Cardiac fibroblast (primary cell): ENCODE measurements at places on chromosomes 5 and 9.

DNA sequence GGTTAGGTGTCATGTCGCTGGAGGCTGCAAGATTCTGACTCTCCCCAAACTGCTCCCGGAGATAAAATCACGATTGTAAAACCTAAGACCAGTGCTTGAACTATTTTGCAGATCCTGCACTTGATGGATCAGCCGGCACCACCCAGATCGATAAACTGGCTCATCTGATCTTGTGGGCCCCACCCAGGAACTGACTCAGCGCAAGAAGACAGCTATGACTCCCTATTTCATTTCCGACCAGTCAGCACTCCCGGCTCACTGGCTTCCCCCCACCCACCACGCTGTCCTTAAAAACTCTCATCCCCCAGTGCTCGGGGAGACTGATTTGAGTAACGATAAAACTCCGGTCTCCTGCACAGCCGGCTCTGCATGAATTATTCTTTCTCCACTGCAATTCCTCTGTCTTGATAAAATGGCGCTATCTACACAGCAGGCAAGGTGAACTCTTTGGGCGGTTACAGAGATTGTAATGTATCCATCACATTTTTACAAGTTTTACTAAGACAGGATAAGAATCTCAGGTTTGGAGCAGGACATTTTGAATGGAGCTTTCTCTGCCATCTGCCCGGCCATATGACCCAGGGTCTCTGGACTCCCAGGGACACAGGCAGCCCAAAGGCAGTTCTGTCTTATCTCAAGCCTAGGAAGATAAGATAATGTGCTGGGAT lies 10.6 kb upstream of the PPP1R26 start:
- peak; percentile 25 for DNase-seq

DNA sequence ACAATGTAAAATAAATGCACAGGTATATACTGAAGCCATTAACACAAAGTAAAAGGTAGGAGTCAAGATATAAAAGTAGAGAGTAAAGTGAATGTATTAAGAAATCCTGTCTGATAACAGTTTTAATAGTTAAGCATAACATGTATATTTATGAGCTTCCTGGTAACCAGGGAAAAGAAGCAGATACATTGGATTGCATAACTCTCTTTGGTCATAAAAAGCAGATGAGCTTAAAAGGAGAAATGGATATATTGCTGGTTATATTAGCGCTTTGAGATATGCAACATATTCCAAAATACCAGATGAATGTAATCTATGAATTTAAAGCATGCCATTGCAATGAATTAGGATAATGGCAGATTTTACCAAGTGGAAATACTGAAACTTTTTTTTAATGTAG lies 6.2 kb upstream of the TNFSF8 start:
- DNase-seq, result no peak

GRCh38 chr5:154140381-154140780 lies 50.2 kb upstream of the GALNT10 start:
- no peak for DNase-seq

GRCh38 chr9:123929177-123929869 lies 603 bp downstream of the DENND1A start:
- no peak for DNase-seq

DNA sequence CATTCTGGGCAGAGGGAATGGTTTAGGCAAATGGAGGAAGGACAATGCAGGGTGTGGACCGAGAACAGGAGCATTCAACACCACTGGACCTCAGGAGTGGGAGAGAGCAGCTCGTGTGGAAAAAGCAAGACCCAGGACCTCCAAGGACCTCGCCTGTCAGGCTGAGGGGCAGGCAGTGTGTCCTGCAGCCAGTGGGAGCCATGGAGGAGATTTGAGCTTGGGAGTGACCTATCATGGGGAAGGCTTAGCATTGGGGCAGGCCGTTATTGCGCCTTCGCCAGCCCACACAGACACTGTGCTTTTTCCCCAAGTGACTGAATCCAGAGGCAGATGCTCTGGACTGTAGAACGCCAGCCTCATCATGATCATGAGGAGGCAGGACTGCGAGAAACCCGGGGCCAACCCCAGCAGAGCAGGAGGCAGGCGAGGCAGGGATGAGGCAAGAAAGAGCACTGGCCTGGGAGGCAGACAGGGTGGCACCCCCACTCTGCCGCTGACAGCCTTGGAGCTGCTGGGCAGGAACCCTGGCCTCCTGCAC lies 3.3 kb downstream of the CDHR2 start:
- DNase-seq, result no peak

DNA sequence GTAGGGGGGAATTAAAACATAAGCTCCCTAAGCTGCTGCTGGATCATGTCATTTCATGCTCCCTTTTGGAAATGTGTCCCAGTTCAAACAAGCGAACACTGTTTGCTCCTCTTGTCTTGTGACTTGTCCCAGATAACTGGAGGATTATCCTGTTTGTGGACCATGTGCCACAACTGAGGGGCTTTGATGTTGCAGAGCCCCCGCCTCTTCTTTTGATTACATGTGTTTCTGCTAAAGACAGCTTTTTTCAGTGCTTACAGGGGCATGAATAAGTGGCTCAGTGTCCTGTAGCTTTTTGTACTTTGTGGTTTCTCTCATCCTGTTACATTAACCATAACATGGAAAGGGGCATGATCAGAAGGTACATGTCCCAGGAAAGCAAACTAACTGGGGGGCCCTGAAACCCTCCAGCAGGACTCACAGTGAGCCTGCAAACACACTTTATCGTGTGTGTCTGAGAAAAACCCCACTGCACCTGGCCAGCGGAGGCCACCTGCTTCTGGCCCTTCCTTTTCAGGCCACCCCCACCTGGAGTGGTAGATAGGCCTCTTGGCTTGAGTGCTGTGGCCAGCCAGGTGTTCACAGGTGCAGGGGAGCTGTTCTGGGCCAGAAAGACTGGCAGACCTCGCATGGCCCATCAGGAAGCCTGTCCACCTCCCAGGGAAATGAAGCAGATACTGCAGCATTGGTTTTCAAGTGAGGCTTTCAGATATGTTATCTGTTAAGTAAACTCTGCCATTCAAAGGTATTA lies 285.6 kb downstream of the FANCC start:
- DNase-seq, result no peak

GRCh38 chr9:123329329-123329955 lies 26.6 kb upstream of the CRB2 start:
- peak; percentile 53 for DNase-seq

DNA sequence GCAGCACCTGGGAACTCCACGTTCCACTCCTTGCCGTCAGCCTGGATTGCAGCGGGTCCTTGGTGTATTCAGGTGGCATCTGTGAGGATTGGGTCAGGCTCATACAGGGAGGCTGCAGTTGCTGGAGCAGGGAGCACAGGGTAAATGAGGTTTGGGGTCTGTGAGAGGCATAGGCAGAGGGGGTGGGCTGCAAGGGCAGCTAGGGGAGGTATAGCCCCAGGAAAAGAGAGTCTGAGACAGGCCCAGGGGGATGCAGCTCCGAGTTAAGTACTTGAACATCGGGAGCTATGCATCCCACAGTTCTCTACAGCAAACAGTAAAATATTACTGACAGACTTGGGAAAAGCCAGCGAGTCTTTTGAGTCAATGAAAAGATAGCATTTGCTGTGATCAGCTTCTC lies 101.6 kb downstream of the TRIO start:
- DNase-seq, result no peak

GRCh38 chr9:75152416-75152815 lies 64.1 kb downstream of the OSTF1 start:
- no peak for DNase-seq

- DNase-seq, result no peak
Observed at GRCh38 chr5:1038417-1039209, 30.0 kb downstream of the NKD2 start.

DNA sequence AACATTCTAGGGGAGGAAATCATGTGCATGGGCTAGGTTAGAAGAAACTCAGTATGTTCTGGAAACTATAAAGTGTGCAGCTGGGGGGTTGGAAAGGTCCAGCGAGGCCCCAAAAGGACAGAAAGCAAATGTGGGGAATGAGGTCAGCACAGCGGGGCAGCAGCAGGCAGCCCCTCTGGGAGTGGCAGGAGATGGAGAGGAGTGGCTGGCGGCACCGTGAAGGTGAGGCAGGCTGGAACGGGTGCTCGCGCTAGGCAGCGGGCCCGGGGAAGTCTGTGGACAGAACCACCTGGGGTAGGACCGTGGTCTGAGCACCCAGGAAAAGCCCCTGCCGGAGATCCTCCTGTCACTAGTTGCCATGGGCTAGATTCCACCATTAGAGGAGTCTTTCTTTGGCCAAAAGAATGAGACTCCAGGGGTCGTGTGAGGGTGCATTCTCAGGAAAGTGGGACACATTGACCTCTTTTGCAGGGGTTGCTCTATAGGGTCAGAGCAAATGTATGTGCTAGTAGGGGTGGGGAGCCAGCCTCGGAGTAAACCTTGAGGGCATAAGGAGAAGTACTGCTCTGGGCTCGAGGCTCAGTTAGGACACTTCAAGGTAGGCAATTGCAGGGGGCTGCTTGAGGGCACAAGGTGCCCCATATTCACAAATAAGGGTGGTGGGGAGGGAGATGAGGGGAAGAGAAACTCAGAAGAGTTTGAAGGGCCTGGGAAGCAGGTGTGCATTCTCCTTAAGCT lies 61.2 kb downstream of the IL6ST start:
- peak; percentile 37 for DNase-seq

- DNase-seq, result no peak
Observed at GRCh38 chr9:86687788-86688187, 259.5 kb downstream of the GAS1 start.

- DNase-seq, result peak; percentile 72
Observed at GRCh38 chr5:54904425-54904824, 81.0 kb downstream of the ESM1 start.

GRCh38 chr5:164336276-164336675 lies 830.9 kb downstream of the MAT2B start:
- DNase-seq, result peak; percentile 21

DNA sequence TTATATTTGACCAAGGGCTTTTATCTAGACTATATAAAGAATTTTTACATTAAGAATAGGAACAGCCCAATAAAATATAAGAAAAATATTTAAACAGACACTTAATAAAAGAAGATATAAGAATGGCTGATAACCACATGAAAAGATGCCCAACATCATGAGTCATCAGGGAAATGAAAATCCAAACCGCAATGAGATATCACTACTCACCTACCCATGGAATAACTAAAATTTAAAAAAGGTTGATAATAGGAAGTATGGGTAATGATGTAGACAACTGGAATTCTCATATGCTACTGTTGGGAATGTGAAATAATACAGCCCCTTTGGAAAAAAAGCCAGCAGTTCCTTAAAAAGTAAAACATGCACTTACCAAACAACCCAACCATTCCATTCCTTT lies 206.9 kb upstream of the PCSK5 start:
- no peak for DNase-seq

DNA sequence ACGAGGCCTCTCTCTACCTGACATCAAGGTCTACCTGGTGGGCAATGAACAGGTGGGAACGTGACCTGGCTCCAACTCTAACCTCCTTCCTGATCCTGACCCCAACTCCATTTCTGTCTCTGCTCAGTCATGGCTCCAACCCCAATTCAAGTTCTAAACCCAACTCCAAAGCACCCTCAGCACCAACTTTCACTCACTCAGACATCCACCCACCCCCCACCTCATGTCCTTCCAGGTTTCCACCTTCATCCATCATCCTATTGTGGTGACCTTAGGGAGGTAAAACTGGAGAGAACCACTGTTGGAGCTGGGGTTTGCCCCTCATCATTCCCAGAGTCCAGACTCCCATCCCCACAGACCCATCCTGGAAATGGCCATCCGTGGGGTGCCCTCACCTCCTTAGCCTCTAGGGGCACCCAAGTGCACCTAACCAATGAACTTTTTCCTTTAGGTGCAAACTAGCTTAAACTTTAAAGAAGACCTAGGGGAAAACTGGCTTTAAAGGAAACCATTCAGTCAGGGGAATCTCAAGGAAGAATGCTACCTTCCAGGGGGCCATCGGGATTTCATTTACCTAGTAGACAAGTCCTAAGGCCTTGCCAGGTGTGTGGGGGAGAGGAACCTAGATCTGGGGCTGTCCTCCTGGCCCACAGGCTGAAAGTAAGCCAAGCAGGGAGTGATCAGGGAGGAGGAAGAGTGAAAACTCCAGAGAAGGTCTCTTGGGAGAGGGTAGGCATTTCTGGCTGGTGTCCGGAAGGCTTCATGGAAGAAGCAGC lies 11.3 kb downstream of the RGS14 start:
- DNase-seq, result peak; percentile 32

- peak; percentile 98 for DNase-seq
Observed at GRCh38 chr5:159061179-159061796, 38.4 kb downstream of the EBF1 start.

- DNase-seq, result no peak
Observed at GRCh38 chr9:32258482-32258881, 126.0 kb upstream of the ACO1 start.

GRCh38 chr5:147935032-147935431 lies 28.7 kb upstream of the C5orf46 start:
- DNase-seq, result peak; percentile 88

DNA sequence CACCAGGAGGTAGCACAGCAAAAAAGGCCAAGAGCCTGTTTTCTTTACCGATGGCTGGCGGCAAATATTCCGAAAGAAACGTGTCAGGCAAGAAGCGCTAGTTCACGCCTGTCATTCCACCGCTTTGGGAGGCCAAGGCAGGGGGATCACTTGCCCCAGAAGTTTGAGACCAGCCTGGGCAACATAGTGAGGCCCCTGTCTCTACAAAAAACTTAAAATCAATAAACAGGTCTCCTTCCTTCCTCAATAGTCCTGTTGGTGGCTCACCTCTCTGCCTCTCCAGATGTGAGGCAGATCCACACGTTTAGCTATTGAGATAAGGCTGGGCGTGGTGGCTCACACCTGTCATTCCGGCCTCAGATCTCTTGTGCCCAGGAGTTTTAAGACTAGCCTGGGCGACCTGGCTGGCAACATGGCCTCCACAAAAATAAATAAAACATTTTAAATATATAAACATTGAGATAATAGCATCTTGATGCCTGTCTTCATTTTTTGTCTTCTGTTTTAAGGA lies 1.3 kb upstream of the TMEM250 start:
- no peak for DNase-seq

DNA sequence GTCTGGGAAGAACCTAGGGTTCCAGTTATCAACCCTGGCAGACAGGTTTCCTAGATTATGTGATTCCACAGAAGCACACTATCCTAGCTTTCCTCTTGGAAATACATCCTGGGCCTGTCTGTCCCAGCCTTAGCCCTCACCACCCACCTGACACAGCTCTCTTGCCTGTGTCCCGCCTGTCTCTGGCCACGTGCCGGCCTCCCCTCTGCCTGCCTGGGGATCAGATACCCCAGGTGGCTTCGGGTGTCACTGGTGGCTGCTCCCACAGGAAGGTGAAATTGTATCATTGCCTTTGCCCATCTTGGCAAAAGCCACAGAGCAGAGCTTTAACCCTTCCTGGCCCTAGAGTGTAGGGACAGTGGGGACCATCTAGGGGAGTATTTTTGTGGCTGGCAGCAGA lies 6.2 kb downstream of the COL27A1 start:
- no peak for DNase-seq

GRCh38 chr5:56605231-56605630 lies 210.1 kb upstream of the MAP3K1 start:
- DNase-seq, result no peak

- DNase-seq, result peak; percentile 26
Observed at GRCh38 chr9:70262948-70263347, 4.2 kb downstream of the SMC5 start.

DNA sequence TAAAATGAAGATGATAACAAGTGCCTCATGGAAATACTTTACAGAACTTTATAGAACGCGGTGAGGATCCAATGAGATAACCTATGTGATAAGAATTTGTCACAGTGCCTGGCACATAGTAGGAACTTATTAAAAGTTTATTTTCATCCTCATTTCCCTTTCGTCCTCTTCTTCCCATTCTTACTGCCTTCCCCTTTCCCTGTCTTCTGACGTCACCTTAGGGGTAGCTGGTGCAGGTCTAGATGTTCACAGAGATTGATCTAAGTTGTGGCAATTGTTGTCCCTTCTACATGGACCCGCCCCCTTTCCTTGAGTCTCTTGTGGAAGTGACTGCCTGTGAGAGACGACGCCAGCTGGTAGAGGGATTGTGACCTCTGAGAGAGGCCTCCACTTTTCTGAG lies 46.5 kb upstream of the NTRK2 start:
- no peak for DNase-seq
